ENCODE measurements at places on chromosomes 1 and 21.

DNA sequence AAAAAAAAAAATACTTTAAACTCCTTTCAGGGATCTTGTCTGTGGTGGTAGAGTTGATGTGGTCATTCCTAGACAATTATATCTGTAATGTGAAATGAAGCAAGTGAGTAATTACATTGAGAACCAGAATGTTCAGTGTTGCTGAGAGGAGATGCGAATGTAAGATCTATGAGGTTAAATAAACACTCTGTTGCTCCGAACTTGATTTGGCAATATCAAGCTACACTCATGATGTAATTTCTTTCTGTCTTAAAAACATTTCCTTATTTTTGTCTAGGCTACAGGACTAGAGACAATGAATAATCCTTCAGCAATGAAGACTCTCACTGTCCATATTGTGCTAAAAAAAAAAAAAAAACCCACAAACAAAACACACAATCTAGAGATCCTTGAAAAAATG lies 63.1 kb upstream of the IGSF5 start:
- no peak for DNase-seq

GRCh38 chr1:24266398-24266941 lies 52.7 kb upstream of the GRHL3 start:
- no peak for DNase-seq

DNA sequence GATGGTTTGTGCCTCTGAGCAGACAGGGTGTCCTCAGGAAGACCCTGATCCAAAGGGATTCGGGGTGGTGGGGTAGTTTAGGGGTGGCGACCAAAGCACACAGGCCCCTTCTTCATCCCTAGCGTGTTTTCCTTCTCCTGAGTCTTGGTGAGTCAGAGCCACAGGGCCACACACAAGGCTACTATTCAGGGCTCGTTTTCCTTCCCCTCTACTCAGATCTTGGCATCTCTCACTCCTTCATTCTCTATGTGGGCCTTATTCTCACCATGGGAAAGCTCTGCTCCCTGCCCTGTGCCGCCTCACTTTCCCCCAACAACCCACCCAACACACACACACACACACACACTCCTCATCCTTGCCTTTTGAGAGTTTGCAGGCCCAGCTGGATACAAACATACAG lies 43.6 kb upstream of the WNT2B start:
- no peak for DNase-seq

DNA sequence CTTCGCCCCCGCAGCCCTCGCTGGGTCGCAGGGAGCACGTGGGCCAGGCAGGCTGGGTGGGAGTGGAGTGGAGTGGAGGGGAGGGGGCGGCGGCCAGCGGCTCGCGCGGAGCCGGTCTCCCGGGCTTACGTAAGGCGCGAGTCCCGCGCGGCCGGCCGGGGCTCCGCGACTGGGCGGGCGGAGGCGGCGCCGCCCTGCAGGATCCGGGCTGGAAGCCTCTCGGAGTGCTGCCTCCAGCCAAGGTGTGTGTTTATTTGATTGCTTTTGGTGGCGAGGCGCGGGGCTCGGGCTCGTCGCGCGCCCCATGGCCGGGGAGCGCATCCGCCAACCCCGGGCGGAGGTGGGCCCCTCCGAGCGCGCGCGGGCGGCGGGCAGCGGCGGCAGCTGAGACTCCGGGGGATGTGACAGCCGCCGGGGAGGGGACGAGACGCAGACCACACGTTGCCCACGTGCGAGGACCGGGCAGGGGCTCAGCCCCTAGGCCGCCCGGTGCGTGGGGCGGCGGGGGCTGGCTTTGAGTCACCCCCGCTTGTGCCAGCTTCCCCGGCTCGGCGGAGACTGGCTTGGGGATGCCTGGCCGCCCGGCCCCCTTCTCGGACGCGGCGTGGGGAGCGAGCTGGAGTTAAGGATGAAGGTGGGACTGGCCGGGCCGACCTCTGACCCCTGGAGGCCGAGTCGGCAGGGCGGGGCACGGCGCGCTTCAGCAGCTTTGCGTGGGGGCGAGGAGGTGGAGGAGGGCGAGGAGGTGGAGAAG lies 402 bp upstream of the AK4 start:
- no peak for DNase-seq

DNA sequence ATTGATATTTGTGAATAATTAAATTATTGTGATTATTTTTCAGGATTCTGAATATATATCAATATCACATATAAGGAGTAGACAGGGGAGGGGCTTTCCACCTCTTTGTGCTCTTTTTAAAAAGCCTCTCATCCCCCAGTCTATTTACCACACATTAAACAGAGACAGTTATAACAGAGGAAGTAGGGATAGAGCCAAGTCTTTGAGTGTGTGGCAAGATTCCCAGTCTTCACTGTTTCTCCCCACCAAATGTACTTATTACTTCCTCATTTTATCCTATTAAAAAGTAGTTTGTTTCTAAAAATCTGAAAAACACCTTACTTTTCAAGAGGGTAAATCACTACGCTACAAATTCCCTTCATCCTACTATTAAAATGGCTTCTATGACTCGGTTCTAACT lies 46.7 kb downstream of the EPS15 start:
- no peak for DNase-seq

DNA sequence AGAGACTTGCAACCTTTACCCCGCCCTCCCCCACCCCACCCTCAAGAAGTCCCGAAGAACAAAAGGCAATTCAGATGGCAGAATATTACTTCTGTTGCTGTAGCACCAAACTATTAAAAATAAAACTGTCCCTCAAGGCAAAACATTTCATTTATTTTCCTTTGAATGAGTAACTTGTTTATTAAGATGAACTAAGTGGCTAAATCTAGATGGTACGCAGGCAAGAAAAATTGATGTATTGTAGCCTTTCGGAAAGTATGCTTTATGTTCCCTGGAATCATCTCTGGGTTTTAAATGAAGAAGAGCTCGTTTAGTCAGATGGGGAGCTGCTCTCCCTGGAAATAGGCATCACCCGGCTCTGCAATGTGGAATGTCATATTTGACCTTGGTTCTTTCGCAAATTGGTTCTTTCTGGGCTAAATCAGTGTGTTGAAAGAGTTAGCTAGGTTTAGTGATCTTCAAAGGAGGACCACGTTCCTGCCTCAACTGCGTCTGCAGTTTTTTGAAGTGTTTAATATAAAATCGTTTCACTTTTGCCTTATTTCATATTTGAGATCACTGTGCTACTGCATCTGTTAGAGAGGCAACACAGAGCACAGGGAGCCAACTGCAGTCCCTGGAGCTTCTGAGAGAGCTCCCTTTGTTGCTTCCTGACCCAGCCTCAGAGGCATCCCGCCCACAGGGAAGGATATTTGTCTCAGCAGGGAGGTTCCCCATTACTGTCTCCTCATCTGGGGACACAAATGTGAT lies 61.8 kb downstream of the KIF26B start:
- DNase-seq: no peak

DNA sequence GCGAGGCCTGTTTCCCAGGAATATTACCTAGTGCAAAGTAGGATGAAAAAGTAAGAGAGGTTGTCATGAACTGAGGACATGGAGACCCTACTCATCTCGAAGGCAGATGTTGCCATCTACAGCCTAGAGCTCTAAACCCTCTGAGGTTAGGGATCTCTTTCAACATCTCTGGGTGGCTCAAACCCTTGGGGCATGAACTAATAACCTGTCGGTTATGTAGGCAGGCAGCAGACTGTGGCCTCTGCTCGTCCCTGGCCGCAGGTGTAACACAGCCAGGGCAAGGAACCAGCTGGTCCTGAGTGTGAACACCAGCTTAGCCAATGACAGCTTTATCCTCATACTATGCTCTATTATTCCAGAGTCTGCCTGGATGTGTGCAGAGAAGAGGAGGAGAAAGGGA lies 13.2 kb downstream of the CAPZB start:
- no peak for DNase-seq

- no peak for DNase-seq
Observed at GRCh38 chr21:33993286-33994231, 78.0 kb upstream of the ATP5PO start.

- no peak for DNase-seq
Observed at GRCh38 chr21:26683996-26684395, 110.9 kb upstream of the CYYR1 start.

DNA sequence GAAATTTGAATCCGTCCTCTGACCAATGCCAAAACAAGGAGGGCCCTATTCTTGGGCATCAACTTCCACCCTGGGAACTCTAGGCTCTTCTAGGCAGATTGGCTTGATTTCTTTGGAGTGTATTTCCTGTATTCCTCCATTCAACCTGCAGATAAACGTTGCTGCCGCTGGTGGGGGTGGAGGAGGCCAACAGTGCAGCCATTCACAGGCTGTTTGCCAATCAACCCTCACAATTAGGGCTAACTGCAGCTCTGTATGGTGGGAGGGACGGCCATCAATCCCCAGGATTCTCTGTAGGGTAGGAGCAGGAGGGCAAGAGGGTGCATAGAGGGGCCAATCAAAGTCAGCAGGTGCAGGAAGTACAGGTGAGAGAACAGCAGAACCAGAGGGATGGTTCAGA lies 273.1 kb upstream of the PROX1 start:
- no peak for DNase-seq

- DNase-seq: no peak
Observed at GRCh38 chr1:3171761-3172160, 102.8 kb downstream of the PRDM16 start.

DNA sequence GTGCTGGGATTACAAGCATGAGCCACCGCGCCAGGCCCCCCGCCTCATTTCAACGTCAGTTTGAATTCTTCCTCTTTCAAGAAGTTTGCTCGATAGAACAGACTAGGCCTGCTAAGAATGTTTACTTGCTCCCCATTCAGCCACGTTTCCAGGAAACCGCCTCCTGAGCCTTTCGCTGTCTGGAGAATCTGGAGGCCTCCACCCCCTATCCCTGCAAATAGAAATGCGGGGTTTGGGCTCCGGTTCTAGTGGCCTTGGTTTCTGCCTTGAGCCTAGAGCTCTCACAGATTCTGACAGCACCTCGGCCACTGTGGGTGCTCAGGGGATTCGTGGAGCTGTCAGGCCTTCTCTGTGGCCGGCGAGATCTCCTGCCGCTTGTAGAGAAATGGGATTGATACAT lies 84.3 kb downstream of the UBIAD1 start:
- no peak for DNase-seq

- DNase-seq: peak; percentile 27
Observed at GRCh38 chr1:112501810-112502641, 6.7 kb upstream of the WNT2B start.

GRCh38 chr1:175040324-175040879 lies 17.2 kb upstream of the MRPS14 start:
- DNase-seq: no peak

- DNase-seq: no peak
Observed at GRCh38 chr1:57112148-57112547, 146.3 kb upstream of the C8B start.

DNA sequence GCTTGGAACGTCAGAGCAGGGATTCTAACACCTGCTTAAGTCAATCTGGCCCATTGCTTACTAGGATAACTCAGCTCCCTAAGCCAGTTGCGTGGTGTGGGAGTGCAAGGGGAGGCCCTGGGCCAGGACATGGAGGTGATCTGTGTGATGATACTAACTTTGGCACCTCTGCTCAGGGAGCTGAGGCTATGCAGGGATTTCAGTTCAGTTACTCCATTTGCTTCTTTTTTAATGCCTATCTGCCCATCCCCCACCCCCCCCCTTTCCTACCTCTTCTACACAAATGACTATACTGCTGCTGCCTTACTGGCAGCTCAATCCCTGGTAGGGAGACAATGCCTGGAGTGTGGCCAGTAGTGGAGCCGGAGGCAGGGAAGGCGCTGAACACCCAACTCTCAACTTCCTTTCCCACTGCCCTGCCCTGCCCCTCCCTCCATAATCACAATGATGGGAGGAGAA lies 19.5 kb downstream of the INKA2 start:
- DNase-seq: no peak

DNA sequence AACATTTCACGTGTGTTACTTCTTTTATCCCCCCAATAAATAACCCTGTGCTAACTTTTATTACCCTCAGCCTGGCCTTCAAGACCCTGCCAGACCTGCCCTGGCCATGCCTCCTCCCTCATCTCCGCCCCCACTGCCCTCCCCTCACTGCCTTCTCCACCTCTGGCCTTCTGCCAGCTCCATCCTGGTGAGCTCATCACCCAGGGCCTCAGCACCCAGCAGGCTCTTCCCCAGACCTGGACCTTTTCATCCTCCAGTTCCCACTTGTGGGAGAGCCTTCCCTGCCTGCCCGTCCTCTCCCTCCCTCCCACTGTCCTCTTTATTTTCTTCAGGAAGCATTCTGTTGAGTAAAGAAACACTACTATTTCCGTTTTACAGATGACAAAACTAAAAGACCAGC lies 72.0 kb downstream of the SLC66A1 start:
- no peak for DNase-seq

- no peak for DNase-seq
Observed at GRCh38 chr1:41619511-41620364, 135.3 kb upstream of the EDN2 start.

- DNase-seq: no peak
Observed at GRCh38 chr1:28917757-28918118, 3.4 kb downstream of the EPB41 start.

GRCh38 chr1:176066709-176067108 lies 140.4 kb downstream of the COP1 start:
- no peak for DNase-seq

DNA sequence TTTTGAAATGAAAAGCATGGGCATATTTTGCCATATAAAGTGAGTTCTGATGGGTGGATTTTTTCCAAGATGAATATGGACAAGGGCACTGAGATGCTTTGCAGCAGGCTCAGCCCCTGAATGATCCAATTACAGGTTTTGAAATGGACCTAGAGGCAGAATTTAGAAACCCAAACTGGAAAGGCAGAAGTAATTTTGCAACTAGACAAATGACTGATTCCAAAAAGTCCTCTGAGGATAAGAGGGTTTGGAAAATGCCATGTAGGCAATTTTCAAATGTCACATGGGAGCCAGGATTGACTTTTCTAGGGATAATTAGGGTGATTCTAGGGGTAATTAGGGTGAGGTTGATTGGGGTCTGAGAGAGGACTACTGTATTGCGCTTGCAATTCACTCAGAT lies 148.9 kb upstream of the ZNF648 start:
- DNase-seq: no peak

GRCh38 chr1:67788904-67789303 lies 44.4 kb downstream of the GNG12 start:
- no peak for DNase-seq

DNA sequence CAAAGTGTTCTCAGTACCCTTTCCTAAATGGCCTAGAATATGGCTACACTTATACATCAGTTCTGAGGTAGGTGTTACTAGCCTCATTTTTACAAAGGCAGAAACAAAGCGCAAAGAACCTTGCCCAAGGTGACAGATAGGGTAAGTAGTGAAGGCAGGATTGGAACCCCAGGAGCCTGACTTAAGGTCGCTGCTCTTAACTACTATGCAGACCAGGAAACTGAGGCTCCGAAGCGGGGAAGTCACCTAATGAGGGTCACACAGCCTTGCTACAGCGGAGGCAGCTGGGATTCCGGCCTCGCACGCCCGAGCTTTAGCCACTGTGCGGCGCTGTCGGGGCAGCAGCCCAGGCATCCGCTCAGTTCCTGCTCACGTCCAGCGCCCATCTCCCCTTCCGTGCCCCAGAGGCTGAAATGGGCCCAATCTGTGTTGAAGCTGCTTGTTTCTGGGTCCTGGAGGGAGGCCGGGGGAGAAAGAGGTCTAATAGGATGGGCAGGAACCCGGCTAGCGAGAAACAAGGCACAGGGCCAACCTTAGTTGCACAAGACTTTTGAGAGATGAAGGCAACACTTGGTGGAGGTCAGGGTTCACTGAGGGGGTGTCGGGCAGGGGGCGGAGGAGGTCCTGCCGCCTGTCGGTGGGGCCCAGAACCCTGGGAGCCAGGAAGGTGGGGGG lies 1.4 kb upstream of the FOXD2 start:
- peak; percentile 39 for DNase-seq

Measured in stimulated activated CD8-positive, alpha-beta memory T cell treated with anti-CD3 and anti-CD28 coated beads, Interleukin-4, amount 100 ng/mL, for 1 hour (primary cell).